Thyroid gland (tissue), 4 donors: ENCODE measurements at places on chromosomes 4 and X. TPM values are rescaled to one million over a fixed set of nuclear protein-coding genes. Genes with fewer than 3 reads are reported as not detected.

GRCh38 chrX:13265549-13266132, 54.2 kb downstream of the ATXN3L start:
- H3K27me3 ChIP-seq: no peaks in the 10 kb centered on the region
- no peak overlapping the region for H3K4me3 ChIP-seq
- H3K4me1 ChIP-seq: no peaks in the 10 kb centered on the region
- DNase-seq: no peak

The ATG4A gene
- total RNA-seq: 21.2 TPM

GRCh38 chr4:5753766-5754528, 42.9 kb downstream of the EVC start:
- peaks cover 25% of the 10 kb centered on the region for H3K36me3 ChIP-seq
- no peaks in the 10 kb centered on the region for H3K4me1 ChIP-seq
- no peak overlapping the region for H3K4me3 ChIP-seq

The ADGRG2 gene
- total RNA-seq: 2.1 TPM

- peaks cover 5% of the 10 kb centered on the region for H3K4me1 ChIP-seq
- no peak overlapping the region for H3K27ac ChIP-seq
- H3K36me3 ChIP-seq: peaks cover 36% of the 10 kb centered on the region
- DNase-seq: no peak
- no peak overlapping the region for H3K4me3 ChIP-seq
Measured at GRCh38 chr4:183264614-183265013, 55.5 kb downstream of the CLDN22 start.

GRCh38 chr4:25399510-25399909, 22.4 kb downstream of the ANAPC4 start:
- DNase-seq: no peak
- no peaks in the 10 kb centered on the region for H3K4me1 ChIP-seq
- no peaks in the 10 kb centered on the region for H3K27me3 ChIP-seq
- peaks cover 32% of the 10 kb centered on the region for H3K36me3 ChIP-seq

The DMRTC1 gene
- total RNA-seq: 0.45 TPM

GRCh38 chr4:89259301-89260028, 48.1 kb downstream of the GPRIN3 start:
- no peaks in the 10 kb centered on the region for H3K36me3 ChIP-seq
- H3K27me3 ChIP-seq: no peaks in the 10 kb centered on the region
- peaks cover 4% of the 10 kb centered on the region for H3K4me1 ChIP-seq
- no peak for DNase-seq

GRCh38 chrX:16771483-16772398, 14.5 kb upstream of the TXLNG start:
- no peak overlapping the region for H3K4me3 ChIP-seq
- H3K27me3 ChIP-seq: no peaks in the 10 kb centered on the region
- H3K27ac ChIP-seq: no peak overlapping the region
- H3K4me1 ChIP-seq: no peaks in the 10 kb centered on the region
- DNase-seq: peak; percentile 28

GRCh38 chrX:108159028-108159670, 67.6 kb downstream of the ATG4A start:
- no peaks in the 10 kb centered on the region for H3K4me1 ChIP-seq
- no peak for DNase-seq
- no peaks in the 10 kb centered on the region for H3K36me3 ChIP-seq
- H3K27ac ChIP-seq: no peak overlapping the region
- H3K27me3 ChIP-seq: no peaks in the 10 kb centered on the region

DNA sequence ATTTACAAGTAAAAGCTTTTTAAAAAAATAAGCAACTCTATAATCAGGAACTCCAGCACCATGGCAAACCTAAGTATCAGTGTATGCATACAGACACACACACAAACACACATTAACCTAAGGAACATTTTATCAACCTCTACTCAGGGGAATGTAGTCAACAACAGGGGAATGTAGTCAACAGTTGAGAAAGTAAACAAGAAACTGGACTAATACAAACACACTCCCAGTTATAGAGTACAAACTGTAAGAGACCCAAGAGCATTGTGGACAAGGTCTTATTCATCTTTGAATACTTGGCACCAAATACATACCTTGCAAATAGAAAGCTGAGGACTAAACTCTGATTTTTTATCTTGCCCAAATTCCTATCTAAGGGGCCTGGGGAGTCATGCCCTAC, 36.2 kb downstream of the PAPSS1 start:
- no peak overlapping the region for H3K27ac ChIP-seq
- DNase-seq: no peak
- no peaks in the 10 kb centered on the region for H3K36me3 ChIP-seq
- H3K4me3 ChIP-seq: no peak overlapping the region

- peak; percentile 12 for DNase-seq
- H3K36me3 ChIP-seq: no peaks in the 10 kb centered on the region
- H3K27ac ChIP-seq: peak overlapping the region; percentile 77
- no peak overlapping the region for H3K4me3 ChIP-seq
- H3K27me3 ChIP-seq: no peaks in the 10 kb centered on the region
- H3K4me1 ChIP-seq: peaks cover 22% of the 10 kb centered on the region
Measured at GRCh38 chr4:88952081-88952480, 104.9 kb downstream of the FAM13A start.

- no peak for DNase-seq
- no peak overlapping the region for H3K4me3 ChIP-seq
- no peaks in the 10 kb centered on the region for H3K4me1 ChIP-seq
- H3K36me3 ChIP-seq: no peaks in the 10 kb centered on the region
Measured at GRCh38 chr4:34250562-34250961, 1993.8 kb downstream of the ARAP2 start.

The KLF8 gene
- total RNA-seq: 9.0 TPM

GRCh38 chrX:118271775-118272174, 74.1 kb upstream of the WDR44 start:
- no peak overlapping the region for H3K27ac ChIP-seq
- no peak overlapping the region for H3K4me3 ChIP-seq
- no peak for DNase-seq
- no peaks in the 10 kb centered on the region for H3K27me3 ChIP-seq
- no peaks in the 10 kb centered on the region for H3K4me1 ChIP-seq
- no peaks in the 10 kb centered on the region for H3K36me3 ChIP-seq

DNA sequence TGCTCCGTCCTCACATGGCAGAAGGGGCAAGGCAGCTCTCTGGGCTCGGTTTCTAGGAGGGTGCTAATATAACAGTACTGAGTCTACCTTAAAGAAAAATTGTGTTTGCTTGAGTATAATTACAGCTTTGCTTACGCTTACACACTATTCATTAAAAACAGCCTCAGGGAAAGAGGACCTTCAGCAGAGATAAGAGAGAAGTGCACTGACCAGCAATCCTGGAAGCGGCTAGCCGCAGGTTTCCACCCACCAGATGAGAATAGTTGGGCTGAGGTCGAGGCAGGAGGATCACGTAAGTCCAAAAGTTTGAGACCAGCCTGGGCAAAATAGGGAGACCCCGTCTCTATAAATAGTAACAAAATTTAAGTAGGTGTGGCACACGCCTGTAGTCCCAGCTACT, 15.2 kb upstream of the MRFAP1 start:
- no peaks in the 10 kb centered on the region for H3K27me3 ChIP-seq
- H3K27ac ChIP-seq: no peak overlapping the region
- H3K4me1 ChIP-seq: no peaks in the 10 kb centered on the region
- peaks cover under 1% of the 10 kb centered on the region for H3K36me3 ChIP-seq

The NAT8L gene
- 1.7 TPM for total RNA-seq

DNA sequence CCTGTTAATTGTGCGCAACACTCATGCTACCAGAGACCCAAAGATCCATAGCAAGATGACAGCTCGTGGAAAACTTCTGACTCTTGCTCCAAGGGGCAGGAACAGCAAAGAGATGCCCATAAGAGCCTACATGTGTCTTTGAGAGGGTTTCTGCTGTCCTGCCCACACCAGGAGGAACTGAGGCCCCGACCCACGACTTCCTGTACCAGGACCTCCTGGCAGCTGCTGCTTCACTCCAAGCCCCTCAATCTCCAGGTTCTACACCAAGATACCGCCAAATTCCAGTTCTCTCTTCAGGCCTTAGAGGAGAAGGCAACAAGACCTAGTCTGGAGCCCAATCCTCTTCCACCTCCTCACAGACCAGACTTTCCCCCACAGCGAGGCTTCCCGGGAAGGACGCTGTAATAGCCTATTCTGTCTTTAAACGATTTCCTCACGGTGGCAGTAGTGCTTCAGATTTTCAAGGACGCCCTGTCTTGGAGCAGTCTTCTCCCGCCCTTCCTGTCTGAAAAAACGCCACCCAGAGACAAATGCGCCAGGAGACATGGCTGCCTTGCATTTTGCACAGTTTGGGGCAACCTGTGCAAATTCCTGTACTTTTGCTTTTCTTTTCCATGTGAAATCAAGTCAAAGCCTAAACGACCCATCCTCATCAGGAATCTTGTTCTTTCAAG, 230.2 kb upstream of the STK26 start:
- no peak for DNase-seq
- peak overlapping the region; percentile 26 for H3K4me3 ChIP-seq
- H3K4me1 ChIP-seq: peaks cover 5% of the 10 kb centered on the region
- H3K36me3 ChIP-seq: no peaks in the 10 kb centered on the region
- H3K27ac ChIP-seq: peak overlapping the region; percentile 78
- H3K27me3 ChIP-seq: peaks cover 3% of the 10 kb centered on the region

The SYN1 gene
- not detected for total RNA-seq

DNA sequence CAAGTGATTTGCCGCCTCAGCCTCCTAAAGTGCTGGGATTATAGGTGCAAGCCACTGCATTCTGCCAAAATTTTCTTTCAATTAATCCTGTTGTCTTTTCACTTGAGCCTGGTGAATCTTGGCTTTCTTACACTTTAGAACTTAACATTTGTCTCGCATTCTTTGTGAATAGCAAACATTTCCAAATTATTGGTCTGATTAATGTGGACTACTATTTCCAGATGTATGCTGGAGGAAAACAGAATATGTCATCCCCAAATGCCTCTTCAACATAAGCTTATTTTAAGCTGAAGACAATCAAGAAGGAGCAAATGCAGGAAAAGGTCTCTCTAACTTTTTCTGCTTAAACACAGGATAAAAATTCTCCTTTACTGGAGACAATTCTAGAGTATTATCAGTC, 233.4 kb downstream of the PPP4R3C start:
- H3K36me3 ChIP-seq: no peaks in the 10 kb centered on the region
- H3K4me1 ChIP-seq: no peaks in the 10 kb centered on the region
- DNase-seq: no peak
- H3K4me3 ChIP-seq: no peak overlapping the region
- H3K27ac ChIP-seq: no peak overlapping the region

DNA sequence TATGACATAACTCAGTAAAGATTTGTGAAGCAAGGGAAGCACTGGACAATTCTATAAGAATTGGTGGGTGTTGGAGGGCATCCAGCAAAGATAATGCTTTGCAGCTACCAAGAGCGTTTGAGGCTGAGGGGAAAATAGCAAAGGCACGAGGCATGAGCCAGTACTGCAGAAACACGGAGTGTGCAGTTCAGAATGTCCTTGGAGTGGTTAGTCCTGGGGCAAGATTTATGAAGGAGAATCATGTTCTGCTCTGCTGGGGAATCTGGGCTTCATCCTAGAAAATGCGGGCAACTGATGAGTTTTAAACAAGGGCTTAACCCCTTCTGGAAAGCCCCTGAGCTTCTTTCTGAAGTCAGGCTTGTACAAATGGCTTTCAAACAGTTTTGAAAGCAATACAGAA, 452.5 kb downstream of the IL15 start:
- H3K4me1 ChIP-seq: no peaks in the 10 kb centered on the region
- no peak overlapping the region for H3K4me3 ChIP-seq
- H3K36me3 ChIP-seq: no peaks in the 10 kb centered on the region
- DNase-seq: no peak
- no peaks in the 10 kb centered on the region for H3K27me3 ChIP-seq
- H3K27ac ChIP-seq: no peak overlapping the region

- H3K36me3 ChIP-seq: no peaks in the 10 kb centered on the region
- no peak overlapping the region for H3K27ac ChIP-seq
- DNase-seq: no peak
- H3K4me3 ChIP-seq: no peak overlapping the region
- no peaks in the 10 kb centered on the region for H3K4me1 ChIP-seq
Measured at GRCh38 chr4:123105026-123105420, 182.6 kb upstream of the NUDT6 start.

GRCh38 chr4:53321151-53321983, 44.5 kb downstream of the SCFD2 start:
- H3K27me3 ChIP-seq: no peaks in the 10 kb centered on the region
- no peak for DNase-seq
- H3K27ac ChIP-seq: no peak overlapping the region
- H3K36me3 ChIP-seq: no peaks in the 10 kb centered on the region
- no peak overlapping the region for H3K4me3 ChIP-seq
- H3K4me1 ChIP-seq: no peaks in the 10 kb centered on the region

- H3K36me3 ChIP-seq: no peaks in the 10 kb centered on the region
- H3K4me3 ChIP-seq: no peak overlapping the region
- no peaks in the 10 kb centered on the region for H3K4me1 ChIP-seq
- H3K27me3 ChIP-seq: no peaks in the 10 kb centered on the region
Measured at GRCh38 chr4:162871990-162872389, 294.7 kb downstream of the NAF1 start.

The GABRA4 gene
- not detected for total RNA-seq

The FGFBP2 gene
- 3.7 TPM for total RNA-seq

- H3K27ac ChIP-seq: no peak overlapping the region
- H3K4me3 ChIP-seq: no peak overlapping the region
- DNase-seq: peak; percentile 10
Measured at GRCh38 chrX:112851806-112852205, 11.2 kb upstream of the AMOT start.

The RIPPLY1 gene
- not detected for total RNA-seq

GRCh38 chr4:26360864-26361263, 40.0 kb downstream of the RBPJ start:
- H3K4me1 ChIP-seq: peaks cover 8% of the 10 kb centered on the region
- H3K27ac ChIP-seq: no peak overlapping the region
- DNase-seq: no peak

GRCh38 chrX:13357925-13358324, 38.1 kb upstream of the ATXN3L start:
- no peak overlapping the region for H3K4me3 ChIP-seq
- no peak overlapping the region for H3K27ac ChIP-seq
- no peaks in the 10 kb centered on the region for H3K27me3 ChIP-seq
- DNase-seq: no peak

DNA sequence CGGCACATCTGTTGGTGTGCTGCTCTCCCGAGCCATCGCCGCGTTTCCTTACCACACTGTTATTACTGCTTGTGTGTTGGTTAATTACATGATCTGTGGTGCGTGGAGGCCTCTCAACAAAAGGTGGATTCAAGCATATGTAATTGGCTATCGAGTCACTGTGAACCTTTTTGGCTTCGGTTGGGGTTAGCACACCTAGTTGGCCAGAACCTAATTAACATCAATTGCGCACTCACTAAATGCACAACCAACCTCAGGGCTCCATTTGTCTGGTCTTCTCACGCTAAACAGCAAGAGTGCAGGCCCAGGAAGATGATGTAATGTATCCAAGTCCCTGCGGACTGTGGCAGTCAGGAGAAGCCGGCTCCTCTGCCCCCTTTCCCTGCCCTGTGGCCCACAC, 17.4 kb downstream of the ENPP6 start:
- H3K27me3 ChIP-seq: no peaks in the 10 kb centered on the region
- no peak overlapping the region for H3K4me3 ChIP-seq
- no peak for DNase-seq

GRCh38 chrX:68438575-68438974, 5.3 kb upstream of the OPHN1 start:
- H3K36me3 ChIP-seq: no peaks in the 10 kb centered on the region
- peaks cover 11% of the 10 kb centered on the region for H3K4me1 ChIP-seq
- no peak overlapping the region for H3K27ac ChIP-seq
- no peak overlapping the region for H3K4me3 ChIP-seq

The SMIM10L2A gene
- 5.2 TPM for total RNA-seq

GRCh38 chr4:11475871-11476270, 47.2 kb upstream of the HS3ST1 start:
- no peak for DNase-seq
- no peaks in the 10 kb centered on the region for H3K36me3 ChIP-seq
- H3K4me3 ChIP-seq: no peak overlapping the region
- no peaks in the 10 kb centered on the region for H3K27me3 ChIP-seq
- no peak overlapping the region for H3K27ac ChIP-seq
- H3K4me1 ChIP-seq: no peaks in the 10 kb centered on the region
